Hair follicular keratinocyte (primary cell): ENCODE measurements at places on chromosomes 12 and 14. TPM values are rescaled to one million over a fixed set of nuclear protein-coding genes. Genes with fewer than 3 reads are reported as not detected.

FBXL14 gene
- 6.0 and 6.1 TPM in 2 replicates for total RNA-seq

KRT6C gene
- 11.7 and 19.2 TPM in 2 replicates for total RNA-seq

SSPN gene
- 0.57 and 5.5 TPM in 2 replicates for total RNA-seq

USP5 gene
- total RNA-seq = 62.9 and 69.8 TPM in 2 replicates

CLEC4A gene
- total RNA-seq = 0.23 TPM in 1 of 2 replicates, not detected in the other

TAS2R9 gene
- total RNA-seq = not detected in 2 replicates

MYL2 gene
- not detected in 2 replicates for total RNA-seq

CLEC1A gene
- not detected in 2 replicates for total RNA-seq

CLEC4C gene
- not detected in 2 replicates for total RNA-seq

BMAL2 gene
- total RNA-seq = 57.8 and 75.8 TPM in 2 replicates

PSME1 gene
- total RNA-seq = 167 and 202 TPM in 2 replicates

GPR84 gene
- total RNA-seq = 0.23 TPM in 1 of 2 replicates, not detected in the other

TSHR gene
- not detected in 2 replicates for total RNA-seq

PTPRB gene
- total RNA-seq = 0.42 and 0.78 TPM in 2 replicates

ENDOU gene
- 0.04 TPM in 1 of 2 replicates, not detected in the other for total RNA-seq

CDKN1B gene
- total RNA-seq = 15.1 and 17.7 TPM in 2 replicates

DNAI7 gene
- total RNA-seq = 0.08 and 1.0 TPM in 2 replicates
